Activated CD4-positive, alpha-beta T cell treated with anti-CD3 and anti-CD28 coated beads, Interleukin-2, amount 10 ng/mL, durations not matched to agents 24 days and 14 days (primary cell): ENCODE measurements at places on chromosomes 6 and 20. TPM values are rescaled to one million over a fixed set of nuclear protein-coding genes. Genes with fewer than 3 reads are reported as not detected.

The TMEM244 gene
- not detected in 2 replicates for total RNA-seq

GRCh38 chr20:48662711-48663110, 165.1 kb downstream of the PREX1 start:
- no peak overlapping the region for H3K27ac ChIP-seq
- peaks cover 47% of the 10 kb centered on the region for H3K36me3 ChIP-seq
- DNase-seq = no peak
- peaks cover 12% of the 10 kb centered on the region for H3K4me1 ChIP-seq

GRCh38 chr20:48217190-48217589, 431.9 kb upstream of the SULF2 start:
- H3K4me1 ChIP-seq = no peaks in the 10 kb centered on the region
- no peak overlapping the region for H3K4me3 ChIP-seq
- H3K27ac ChIP-seq = no peak overlapping the region
- no peak for DNase-seq
- H3K36me3 ChIP-seq = no peaks in the 10 kb centered on the region

GRCh38 chr6:88869263-88870020, 94.0 kb downstream of the RNGTT start:
- peaks cover 30% of the 10 kb centered on the region for H3K4me1 ChIP-seq
- H3K27me3 ChIP-seq = no peaks in the 10 kb centered on the region
- H3K4me3 ChIP-seq = no peak overlapping the region
- peaks cover 4% of the 10 kb centered on the region for H3K36me3 ChIP-seq
- no peak for DNase-seq

DNA sequence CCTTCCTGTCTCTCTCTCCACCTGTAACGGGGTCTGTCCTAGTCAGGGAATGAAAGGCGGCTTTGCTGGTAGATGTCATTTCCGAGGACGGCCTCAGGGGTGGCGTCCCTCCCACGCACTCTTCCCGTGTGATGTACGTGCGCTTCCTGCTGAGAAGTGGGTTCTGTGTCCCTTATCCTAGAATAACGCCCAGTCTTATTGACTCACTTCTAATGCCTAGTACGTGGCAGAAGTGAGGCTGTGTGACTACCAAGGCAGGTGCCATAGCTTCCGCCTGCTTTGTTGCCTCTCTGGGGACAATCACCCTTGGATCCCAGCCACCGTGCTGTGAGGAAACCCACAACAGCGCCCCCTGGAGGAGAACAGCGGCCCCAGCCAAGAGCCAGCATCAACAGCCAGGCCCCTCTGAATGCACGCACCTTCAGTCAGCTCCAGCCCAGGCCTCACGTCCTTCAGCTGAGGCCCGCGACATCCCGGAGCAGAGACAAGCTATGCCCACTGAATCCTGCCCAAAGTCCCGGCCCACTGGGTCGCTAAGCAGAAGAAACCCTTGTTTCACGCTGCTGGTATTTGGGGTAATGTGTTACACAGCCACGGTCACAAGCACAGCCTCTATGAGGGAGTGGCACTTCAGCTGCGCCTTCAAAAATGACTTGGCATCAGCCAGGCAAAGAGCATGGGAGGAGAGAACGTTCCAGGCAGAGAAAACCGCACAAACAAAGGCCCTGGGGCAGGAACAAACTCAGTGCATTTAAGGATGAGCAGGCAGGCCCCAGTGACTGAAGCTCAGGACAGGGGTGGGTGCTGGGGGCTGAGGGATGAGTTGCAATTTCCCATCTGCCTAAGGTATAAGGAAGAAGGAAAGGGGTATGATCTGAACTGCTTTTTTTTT, 224.2 kb downstream of the NFATC2 start:
- no peak overlapping the region for H3K4me3 ChIP-seq
- peak; percentile 79 for DNase-seq
- no peaks in the 10 kb centered on the region for H3K36me3 ChIP-seq
- H3K27ac ChIP-seq = no peak overlapping the region
- H3K27me3 ChIP-seq = no peaks in the 10 kb centered on the region

DNA sequence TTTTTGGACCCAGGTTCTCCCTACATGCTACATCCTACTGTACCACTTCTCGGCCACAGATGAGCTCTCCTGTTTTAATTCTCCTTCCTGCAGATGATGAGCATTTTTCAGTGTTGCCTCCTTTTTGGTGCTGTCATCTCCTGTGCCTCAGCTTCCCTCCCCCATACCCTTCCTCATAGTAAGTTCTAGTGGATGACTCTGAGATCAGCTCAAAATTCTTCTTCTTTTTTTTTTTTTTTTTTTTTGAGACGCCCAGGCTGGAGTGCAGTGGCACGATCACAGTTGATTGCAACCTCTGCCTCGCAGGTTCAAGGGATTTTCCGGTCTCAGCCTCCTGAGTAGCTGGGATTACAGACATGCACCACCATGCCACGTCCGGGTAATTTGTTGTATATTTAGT, 3.8 kb downstream of the TMEM14A start:
- no peak for DNase-seq
- no peak overlapping the region for H3K27ac ChIP-seq
- no peak overlapping the region for H3K4me3 ChIP-seq

DNA sequence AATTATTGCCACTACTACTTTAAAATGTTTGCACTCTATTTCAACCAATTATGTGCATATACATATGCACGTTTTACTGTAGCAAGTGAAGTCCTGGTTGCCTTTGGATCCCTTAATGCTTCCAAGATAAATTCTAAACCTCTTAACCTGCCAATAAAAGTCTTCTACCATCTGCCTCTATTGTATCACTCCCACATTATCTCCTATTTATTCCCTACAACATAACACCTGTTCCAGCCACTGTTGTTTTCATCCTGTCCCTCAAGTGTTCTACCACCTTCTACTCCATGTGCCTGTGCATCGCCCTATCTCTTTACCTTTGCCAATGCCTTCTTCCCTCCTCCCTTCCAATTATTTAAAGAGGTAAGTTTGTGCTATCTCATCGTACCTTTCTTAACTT, 499.0 kb upstream of the RNF217 start:
- DNase-seq = no peak
- H3K4me3 ChIP-seq = no peak overlapping the region

- no peaks in the 10 kb centered on the region for H3K4me1 ChIP-seq
- no peaks in the 10 kb centered on the region for H3K36me3 ChIP-seq
These were observed 95.0 kb downstream of the AIG1 start for GRCh38 chr6:143155681-143156080.

The SLC35A1 gene
- total RNA-seq = 8.8 and 9.1 TPM in 2 replicates

GRCh38 chr6:119052292-119052889, 26.1 kb downstream of the FAM184A start:
- H3K4me3 ChIP-seq = no peak overlapping the region
- peak overlapping the region; percentile 5 for H3K27ac ChIP-seq
- peak; percentile 70 for DNase-seq
- H3K36me3 ChIP-seq = peaks cover 2% of the 10 kb centered on the region
- no peaks in the 10 kb centered on the region for H3K27me3 ChIP-seq

DNA sequence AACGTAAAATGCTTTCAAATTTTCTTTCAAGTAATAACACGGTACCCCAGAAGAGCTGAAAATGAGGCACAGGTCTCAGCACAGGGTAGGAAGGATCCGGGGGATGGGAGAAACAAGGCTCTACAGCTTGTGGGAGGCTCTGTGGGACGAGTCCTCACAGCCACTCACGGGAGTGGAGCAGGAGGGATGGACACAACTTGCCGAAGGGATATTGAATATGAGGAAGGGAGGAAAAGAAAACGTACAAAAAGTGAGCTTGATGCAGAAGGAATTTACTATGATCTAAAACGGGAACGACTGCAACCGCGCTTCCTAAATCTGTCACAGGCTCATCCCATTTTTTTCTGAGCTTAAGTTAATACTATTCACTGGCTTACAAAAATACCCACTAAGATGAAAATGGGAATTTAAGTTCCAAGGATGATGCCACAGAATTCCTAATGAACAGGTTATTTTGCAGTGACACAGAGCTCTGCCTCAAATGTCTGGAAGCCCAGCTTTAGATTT, 72.9 kb downstream of the FYN start:
- no peak for DNase-seq
- H3K36me3 ChIP-seq = peaks cover 50% of the 10 kb centered on the region
- no peaks in the 10 kb centered on the region for H3K27me3 ChIP-seq
- no peak overlapping the region for H3K4me3 ChIP-seq

The RFX6 gene
- total RNA-seq = not detected in 2 replicates

DNA sequence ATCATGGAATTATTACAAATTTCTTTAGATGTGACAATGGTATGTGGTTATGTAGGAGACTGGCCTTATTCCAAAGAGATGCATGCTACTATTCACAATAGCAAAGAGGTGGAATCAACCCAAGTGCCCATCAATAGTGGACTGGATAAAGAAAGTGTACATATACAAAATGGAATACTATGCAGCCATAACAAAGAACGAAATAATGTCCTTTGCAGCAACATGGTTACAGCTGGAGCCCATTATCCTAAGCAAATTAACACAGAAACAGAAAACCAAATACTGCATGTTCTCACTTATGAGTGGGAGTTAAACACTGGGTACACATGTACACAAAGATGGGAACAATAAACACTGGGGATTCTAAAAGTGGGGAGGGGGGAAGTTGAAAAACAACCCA, 69.7 kb downstream of the NUDT3 start:
- peaks cover 7% of the 10 kb centered on the region for H3K36me3 ChIP-seq
- H3K4me3 ChIP-seq = no peak overlapping the region
- H3K27ac ChIP-seq = no peak overlapping the region
- DNase-seq = no peak

GRCh38 chr20:13756551-13756950, 28.2 kb downstream of the ESF1 start:
- H3K36me3 ChIP-seq = peaks cover 21% of the 10 kb centered on the region
- no peak for DNase-seq
- H3K4me1 ChIP-seq = peaks cover 3% of the 10 kb centered on the region
- no peaks in the 10 kb centered on the region for H3K27me3 ChIP-seq
- no peak overlapping the region for H3K27ac ChIP-seq

- H3K4me3 ChIP-seq = no peak overlapping the region
- DNase-seq = no peak
- H3K4me1 ChIP-seq = peaks cover 22% of the 10 kb centered on the region
- H3K27me3 ChIP-seq = peaks cover 8% of the 10 kb centered on the region
- no peak overlapping the region for H3K27ac ChIP-seq
- no peaks in the 10 kb centered on the region for H3K36me3 ChIP-seq
These were observed 137.5 kb upstream of the PTPN1 start for GRCh38 chr20:50372770-50373088.

DNA sequence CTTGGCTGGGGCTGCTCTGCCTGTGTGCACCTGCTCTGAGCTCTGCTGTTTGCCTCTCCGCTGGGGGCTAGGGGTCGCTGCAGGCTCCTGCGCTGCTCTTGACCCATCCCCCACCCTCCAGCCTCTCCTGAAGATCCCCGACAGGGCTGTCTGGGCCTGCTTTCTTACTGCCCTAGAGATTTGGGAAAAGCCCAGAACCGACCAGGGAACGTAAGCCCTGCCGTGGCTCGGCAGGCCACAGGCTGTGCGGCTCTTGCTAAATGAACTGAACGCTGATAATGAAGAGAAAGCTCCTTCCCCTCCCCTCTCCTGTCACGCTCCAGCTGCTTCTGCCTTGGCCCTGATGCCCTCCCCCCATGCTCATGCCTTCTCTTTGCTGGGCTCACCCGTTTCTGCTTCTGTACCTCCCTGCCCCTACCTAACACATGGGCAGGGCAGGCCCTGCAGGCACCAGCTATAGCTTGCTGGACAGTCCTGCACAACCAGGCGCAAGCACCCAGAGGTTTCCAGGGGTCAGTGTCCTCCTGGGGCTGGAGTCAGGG, 32.0 kb upstream of the PCMTD2 start:
- no peaks in the 10 kb centered on the region for H3K4me1 ChIP-seq
- no peak overlapping the region for H3K4me3 ChIP-seq
- H3K27me3 ChIP-seq = peaks cover 5% of the 10 kb centered on the region
- no peak overlapping the region for H3K27ac ChIP-seq

The C4B gene
- 2.9 and 3.7 TPM in 2 replicates for total RNA-seq

The SIRPB2 gene
- total RNA-seq = not detected in 2 replicates

The RAET1G gene
- not detected in 2 replicates for total RNA-seq

DNA sequence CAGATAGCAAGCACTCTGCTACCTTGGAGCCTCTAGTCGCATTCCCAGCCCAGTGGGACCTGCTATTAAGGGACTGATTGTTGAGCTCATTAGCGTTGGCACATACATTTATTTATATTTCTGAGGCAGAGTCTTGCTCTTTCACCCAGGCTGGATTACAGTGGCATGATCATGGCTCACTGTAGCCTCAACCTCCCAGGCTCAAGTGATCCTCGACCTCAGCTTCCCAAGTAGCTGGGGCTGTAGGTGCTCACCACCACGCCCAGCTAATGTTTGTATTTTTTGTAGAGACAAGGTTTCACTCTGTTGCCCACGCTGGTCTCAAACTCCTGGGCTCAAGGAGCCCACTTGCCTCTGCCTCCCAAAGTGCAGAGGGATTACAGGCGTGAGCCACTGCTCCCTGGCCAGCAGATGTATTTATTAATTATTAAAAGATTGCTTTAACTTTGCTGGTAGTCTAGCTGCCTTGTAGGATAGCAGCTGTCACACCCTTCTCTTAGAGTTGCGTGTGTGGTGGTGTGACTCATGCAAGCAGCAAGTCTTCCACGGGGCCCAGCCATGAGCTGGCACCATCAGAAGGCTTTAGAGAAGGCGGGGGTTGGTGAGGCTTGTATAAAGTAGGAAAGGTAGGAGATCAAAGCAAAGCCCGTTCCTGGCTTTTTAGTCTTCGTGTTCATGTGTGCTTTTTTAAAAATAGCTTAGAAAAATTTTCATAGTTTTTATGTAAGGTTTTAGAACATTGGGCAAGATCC, 16.5 kb downstream of the ACTR5 start:
- no peak overlapping the region for H3K27ac ChIP-seq
- H3K36me3 ChIP-seq = peaks cover 73% of the 10 kb centered on the region
- no peak overlapping the region for H3K4me3 ChIP-seq
- peaks cover 24% of the 10 kb centered on the region for H3K4me1 ChIP-seq
- peak; percentile 73 for DNase-seq

The HMGCLL1 gene
- not detected in 2 replicates for total RNA-seq

DNA sequence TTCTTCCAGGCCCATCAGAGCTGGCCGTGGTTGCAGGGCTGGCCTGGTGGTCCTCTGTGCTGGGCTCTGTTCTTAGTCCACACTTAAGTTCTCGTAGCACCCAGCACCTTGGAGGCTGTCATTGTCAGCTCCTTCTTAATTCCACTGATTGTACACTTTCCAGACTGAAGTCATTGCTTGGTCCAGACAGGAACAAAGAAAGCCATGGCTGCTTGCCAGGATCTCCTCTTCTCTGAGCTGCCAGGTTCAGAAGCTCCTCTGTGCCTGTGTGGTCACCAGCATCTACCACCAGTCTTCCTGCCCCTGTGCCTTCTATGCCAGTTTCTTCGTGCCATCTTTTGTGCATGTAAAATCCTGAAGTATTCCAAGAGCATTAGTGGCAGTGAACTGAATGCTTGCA, 39.5 kb upstream of the PCMTD2 start:
- no peak overlapping the region for H3K27ac ChIP-seq
- H3K4me1 ChIP-seq = peaks cover 4% of the 10 kb centered on the region
- H3K4me3 ChIP-seq = no peak overlapping the region
- H3K36me3 ChIP-seq = no peaks in the 10 kb centered on the region
